ENCODE measurements at places on chromosomes 11 and 22. TPM values are rescaled to one million over a fixed set of nuclear protein-coding genes. Genes with fewer than 3 reads are reported as not detected.

The LARGE1 gene
- 67.6 TPM for total RNA-seq

The LIF gene
- total RNA-seq: 0.38 TPM

DNA sequence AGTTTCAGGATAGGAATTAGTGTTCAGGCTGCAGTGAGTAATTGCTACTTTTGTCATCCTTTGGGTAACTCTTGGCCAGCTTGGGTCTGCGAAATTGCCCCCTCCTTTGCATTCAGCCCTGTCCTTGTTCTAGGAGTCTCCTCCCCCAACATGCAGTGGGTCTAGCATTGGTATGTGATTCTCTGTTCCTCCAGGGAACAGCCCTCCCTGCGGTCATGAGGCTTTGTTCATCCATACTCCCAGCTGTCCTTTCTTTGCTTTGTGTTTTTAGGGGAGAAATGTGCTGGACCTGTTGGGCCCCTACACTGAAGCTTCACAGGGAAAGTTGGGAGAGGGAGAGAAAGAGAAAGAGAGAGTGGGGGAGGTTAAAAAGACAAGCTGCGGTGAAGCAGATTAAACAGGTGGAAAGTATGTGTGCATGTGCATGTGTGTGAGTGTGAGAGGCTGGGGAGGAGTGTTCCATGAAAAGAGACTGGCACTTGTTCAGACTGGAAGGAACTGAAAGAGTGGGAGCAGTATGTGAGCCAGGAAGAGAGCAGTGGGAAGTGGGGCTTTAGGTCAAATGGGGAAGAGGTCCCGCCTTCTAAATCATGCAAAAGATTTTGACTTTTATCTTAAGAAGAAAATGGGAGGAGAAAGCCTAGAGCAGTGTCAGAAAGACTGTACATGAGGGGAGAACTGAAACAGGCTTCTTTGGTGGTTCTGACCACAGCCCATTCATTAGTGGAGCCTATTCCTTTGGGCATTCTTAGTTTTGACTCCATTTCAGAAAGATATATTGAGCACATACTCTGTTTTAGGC, 17.9 kb upstream of the SESN3 start:
- no peak overlapping the region for H3K4me3 ChIP-seq
- H3K36me3 ChIP-seq: no peaks in the 10 kb centered on the region
- peaks cover under 1% of the 10 kb centered on the region for H3K4me1 ChIP-seq
- DNase-seq: no peak

DNA sequence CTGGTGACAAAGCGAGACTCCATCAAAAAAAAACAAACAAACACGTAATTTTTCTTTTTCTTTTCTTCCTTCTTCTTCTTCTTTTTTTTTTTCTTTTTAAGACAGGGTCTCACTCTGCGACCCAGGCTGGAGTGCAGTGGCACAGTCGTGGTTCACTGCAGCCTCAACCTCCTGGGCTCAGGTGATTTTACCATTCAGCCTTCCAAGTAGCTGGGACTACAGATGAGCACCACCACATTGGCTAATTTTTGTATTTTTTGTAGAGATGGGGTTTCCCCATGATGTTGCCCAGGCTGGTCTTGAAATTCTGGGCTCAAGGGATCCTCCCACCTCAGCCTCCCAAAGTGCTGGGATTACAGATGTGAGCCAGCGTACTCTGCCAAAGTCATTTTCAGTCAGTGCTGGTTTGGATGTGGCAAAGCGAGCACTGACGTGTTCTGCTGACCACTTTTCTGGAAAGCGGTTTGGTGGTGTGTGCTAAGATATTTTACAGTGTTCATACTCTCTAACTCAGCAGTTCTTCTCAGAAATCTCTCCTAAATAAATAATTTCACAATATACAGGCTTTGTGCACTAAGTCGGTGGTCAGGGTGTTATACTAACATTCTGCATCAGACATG, 10.7 kb downstream of the FAM118A start:
- no peak overlapping the region for H3K27ac ChIP-seq
- no peaks in the 10 kb centered on the region for H3K27me3 ChIP-seq
- DNase-seq: no peak
- H3K4me1 ChIP-seq: peaks cover 4% of the 10 kb centered on the region

DNA sequence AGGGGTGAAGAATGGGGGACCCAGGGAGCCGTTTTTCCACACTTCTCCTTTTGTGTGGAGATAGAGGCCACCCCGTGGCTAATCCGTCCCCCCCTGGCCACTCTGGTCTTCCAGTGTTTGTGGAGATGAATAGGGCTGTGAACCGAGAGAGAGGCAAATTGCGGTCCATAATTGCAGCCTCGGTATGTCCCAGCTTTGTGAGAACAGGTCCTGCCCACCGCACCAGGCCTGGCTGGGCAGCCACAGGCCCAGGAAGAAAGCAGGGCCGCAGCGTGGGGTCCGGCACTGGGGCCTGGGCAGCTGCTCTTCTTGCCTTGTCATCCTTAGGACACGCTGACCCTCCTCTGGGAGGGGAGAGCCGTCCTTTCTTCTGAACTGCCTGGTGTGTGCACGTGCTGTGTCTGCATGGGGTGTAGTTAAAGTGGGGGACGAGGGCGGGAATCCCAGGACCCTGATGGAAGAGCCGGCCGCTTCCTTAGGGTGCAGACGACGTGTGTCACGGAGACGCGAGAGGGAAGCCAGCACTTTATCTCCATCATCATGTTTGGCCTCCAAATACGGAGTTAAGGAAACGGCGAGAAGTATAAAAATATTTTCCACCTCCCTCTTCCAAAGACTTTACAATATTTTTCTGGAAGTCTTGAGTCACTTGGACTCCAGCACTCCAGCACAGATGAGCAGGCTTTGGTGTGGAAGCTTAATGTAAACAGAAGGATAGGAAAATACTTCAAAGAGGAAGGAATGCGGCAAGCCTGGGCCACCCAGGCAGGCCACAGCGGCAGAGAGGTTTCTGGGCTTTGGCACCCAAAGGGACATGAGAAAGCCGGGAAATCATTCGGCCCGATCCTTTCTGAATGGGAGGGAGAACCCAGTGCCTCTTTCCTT, 1248.4 kb downstream of the BRD1 start:
- no peak for DNase-seq
- H3K27me3 ChIP-seq: no peaks in the 10 kb centered on the region
- H3K36me3 ChIP-seq: no peaks in the 10 kb centered on the region
- no peak overlapping the region for H3K27ac ChIP-seq
- H3K4me3 ChIP-seq: no peak overlapping the region

GRCh38 chr11:11988099-11988651, 20.3 kb downstream of the DKK3 start:
- H3K27ac ChIP-seq: no peak overlapping the region
- no peaks in the 10 kb centered on the region for H3K4me1 ChIP-seq
- H3K27me3 ChIP-seq: no peaks in the 10 kb centered on the region
- no peak overlapping the region for H3K4me3 ChIP-seq
- no peaks in the 10 kb centered on the region for H3K36me3 ChIP-seq
- no peak for DNase-seq

GRCh38 chr11:100574894-100575769, 112.0 kb upstream of the ARHGAP42 start:
- no peaks in the 10 kb centered on the region for H3K27me3 ChIP-seq
- no peak overlapping the region for H3K27ac ChIP-seq
- H3K4me3 ChIP-seq: no peak overlapping the region
- no peaks in the 10 kb centered on the region for H3K4me1 ChIP-seq
- H3K36me3 ChIP-seq: no peaks in the 10 kb centered on the region

The JAM3 gene
- 95.0 TPM for total RNA-seq

- no peak overlapping the region for H3K4me3 ChIP-seq
- no peaks in the 10 kb centered on the region for H3K36me3 ChIP-seq
- no peaks in the 10 kb centered on the region for H3K4me1 ChIP-seq
- no peak for DNase-seq
- no peak overlapping the region for H3K27ac ChIP-seq
- no peaks in the 10 kb centered on the region for H3K27me3 ChIP-seq
These were observed 582.9 kb downstream of the BRD1 start for GRCh38 chr22:49244466-49245420.

The B3GAT1 gene
- 0.23 TPM for total RNA-seq

The EMSY gene
- 24.2 TPM for total RNA-seq

- H3K4me3 ChIP-seq: no peak overlapping the region
- no peak for DNase-seq
- no peaks in the 10 kb centered on the region for H3K27me3 ChIP-seq
- H3K4me1 ChIP-seq: no peaks in the 10 kb centered on the region
- no peaks in the 10 kb centered on the region for H3K36me3 ChIP-seq
- no peak overlapping the region for H3K27ac ChIP-seq
These were observed 38.5 kb upstream of the GLYATL1 start for GRCh38 chr11:58900479-58901420.

The SAA1 gene
- 10.8 TPM for total RNA-seq

The NXPE4 gene
- not detected for total RNA-seq

DNA sequence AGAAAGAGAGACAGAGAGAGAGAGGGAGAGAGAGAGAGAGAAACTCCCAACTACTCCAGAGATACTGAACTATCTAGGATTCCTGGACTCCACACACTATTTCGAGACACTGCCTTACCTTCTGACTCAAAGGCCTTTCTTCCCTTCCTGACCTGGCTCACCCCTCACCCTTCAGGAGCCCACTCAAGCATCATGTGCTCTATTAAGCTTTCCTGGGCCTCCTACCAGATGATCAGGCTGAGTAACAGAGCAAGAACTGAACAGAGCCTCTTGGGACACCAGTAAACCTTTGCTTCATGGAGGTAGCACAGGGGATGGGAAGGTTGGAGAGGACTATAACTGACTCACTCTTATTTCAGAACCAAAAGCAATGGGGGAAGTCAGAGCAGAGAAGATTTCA, 31.4 kb downstream of the PLEKHA7 start:
- no peak overlapping the region for H3K4me3 ChIP-seq
- H3K27me3 ChIP-seq: no peaks in the 10 kb centered on the region
- H3K36me3 ChIP-seq: no peaks in the 10 kb centered on the region
- no peak overlapping the region for H3K27ac ChIP-seq

The SLC22A12 gene
- not detected for total RNA-seq

The MUC2 gene
- 0.43 TPM for total RNA-seq

The HORMAD2 gene
- not detected for total RNA-seq

DNA sequence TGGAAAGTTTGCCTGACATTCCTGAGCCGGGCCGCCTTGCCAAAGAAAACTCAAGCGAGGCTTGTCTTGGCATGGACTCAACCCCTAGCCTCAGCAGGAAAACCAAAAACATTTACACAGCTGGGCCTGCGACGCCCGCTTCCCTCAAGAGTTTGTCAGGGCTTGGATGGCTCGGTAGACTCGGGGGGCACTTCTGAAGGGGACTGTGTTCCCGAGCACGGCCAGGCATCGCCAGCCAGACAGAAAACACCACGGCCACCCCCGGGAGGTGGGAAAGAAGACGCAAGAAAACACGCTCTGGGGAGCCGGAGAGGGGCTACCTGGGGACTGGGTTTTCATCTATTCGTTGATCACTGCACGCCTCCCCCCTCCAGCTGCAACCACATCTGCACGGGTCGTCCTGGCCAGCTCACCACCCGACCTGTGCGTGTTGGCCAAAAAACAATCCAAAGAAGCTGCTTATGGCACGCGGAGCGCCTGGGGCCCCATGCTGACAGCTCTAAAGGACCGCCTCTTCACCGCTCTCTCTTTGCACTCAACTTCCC, 380.7 kb downstream of the MN1 start:
- peaks cover 12% of the 10 kb centered on the region for H3K4me1 ChIP-seq
- H3K27me3 ChIP-seq: no peaks in the 10 kb centered on the region
- peak; percentile 86 for DNase-seq

DNA sequence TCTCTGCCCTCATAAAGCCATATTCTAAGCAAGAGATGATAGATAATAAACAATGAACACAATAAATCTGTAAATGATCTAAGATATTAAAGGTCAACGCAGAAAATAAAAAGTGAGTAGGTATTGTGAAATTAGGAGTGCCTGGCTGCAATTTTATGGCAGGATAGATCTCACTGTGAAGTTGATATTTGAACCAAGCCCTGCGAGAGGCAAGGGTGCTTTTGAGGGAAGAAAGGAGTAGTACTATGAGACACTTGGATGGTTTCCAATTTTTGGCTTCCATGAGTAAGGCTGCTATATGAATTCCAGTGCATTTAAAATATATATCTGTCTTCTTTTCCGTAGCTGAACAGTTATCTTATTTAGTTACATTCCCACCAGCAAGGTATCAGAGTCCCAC, 720.0 kb upstream of the CNTN5 start:
- no peaks in the 10 kb centered on the region for H3K36me3 ChIP-seq
- no peaks in the 10 kb centered on the region for H3K27me3 ChIP-seq
- DNase-seq: no peak
- H3K4me3 ChIP-seq: no peak overlapping the region

- no peak overlapping the region for H3K27ac ChIP-seq
- H3K4me3 ChIP-seq: no peak overlapping the region
- no peaks in the 10 kb centered on the region for H3K27me3 ChIP-seq
- DNase-seq: no peak
- H3K36me3 ChIP-seq: no peaks in the 10 kb centered on the region
These were observed 161.5 kb downstream of the CACNA1I start for GRCh38 chr22:39731881-39732555.

DNA sequence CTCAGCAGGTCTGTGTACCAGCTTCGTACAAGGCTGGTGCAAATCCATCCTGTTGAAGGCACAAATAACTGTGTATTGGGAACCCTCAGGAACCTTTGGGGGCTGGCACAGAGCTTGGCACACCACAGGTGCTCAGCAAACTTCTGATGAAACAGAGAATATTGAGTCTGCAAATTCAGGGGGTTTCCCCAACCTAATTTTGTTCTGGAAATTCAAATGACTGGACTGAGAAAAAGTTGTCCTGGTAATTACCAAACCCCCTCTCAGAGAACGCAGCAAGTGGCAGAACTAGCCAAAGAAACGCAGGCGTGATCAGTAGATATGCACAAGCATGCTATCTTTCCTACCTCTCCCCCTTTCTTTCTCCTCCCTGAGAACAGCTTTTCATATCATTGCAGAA, 47.6 kb downstream of the LIF start:
- no peak for DNase-seq
- H3K27ac ChIP-seq: no peak overlapping the region
- no peak overlapping the region for H3K4me3 ChIP-seq
- peaks cover 14% of the 10 kb centered on the region for H3K4me1 ChIP-seq
- no peaks in the 10 kb centered on the region for H3K27me3 ChIP-seq
- no peaks in the 10 kb centered on the region for H3K36me3 ChIP-seq

DNA sequence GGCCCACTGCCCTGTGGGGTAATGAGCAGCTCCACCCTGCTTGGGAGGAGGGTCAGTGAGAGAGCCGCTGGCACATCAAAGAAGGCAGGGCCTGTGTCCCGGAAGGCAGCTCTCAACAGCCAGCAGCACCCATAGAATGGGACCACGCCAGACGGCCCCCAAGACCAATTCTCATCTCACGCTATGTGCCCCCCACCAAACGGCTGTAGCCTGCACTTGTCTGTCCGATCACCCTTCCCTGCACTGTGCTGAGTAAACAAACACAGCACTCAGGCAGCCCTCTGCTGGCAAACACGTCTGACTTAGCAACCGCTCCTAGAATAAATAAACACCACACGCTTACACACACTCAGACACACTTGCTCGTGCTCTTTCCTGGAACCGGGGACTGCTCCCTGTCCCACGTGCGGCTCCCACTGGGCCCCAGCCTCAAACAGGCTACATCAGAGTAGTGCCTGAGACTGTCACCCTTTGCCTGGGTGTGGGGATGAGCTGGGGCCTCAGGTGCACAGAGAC, 53.2 kb upstream of the CDON start:
- no peak overlapping the region for H3K27ac ChIP-seq
- no peaks in the 10 kb centered on the region for H3K27me3 ChIP-seq
- no peak for DNase-seq
- peaks cover 26% of the 10 kb centered on the region for H3K4me1 ChIP-seq

- H3K4me3 ChIP-seq: no peak overlapping the region
- H3K27ac ChIP-seq: no peak overlapping the region
- no peaks in the 10 kb centered on the region for H3K27me3 ChIP-seq
- no peaks in the 10 kb centered on the region for H3K4me1 ChIP-seq
- H3K36me3 ChIP-seq: no peaks in the 10 kb centered on the region
These were observed 15.6 kb downstream of the DCUN1D5 start for GRCh38 chr11:103076361-103076760.

The OR8J3 gene
- total RNA-seq: not detected

Data from ovary (tissue), 10 donors.